ENCODE measurements at places on chromosomes 1 and 21.

DNA sequence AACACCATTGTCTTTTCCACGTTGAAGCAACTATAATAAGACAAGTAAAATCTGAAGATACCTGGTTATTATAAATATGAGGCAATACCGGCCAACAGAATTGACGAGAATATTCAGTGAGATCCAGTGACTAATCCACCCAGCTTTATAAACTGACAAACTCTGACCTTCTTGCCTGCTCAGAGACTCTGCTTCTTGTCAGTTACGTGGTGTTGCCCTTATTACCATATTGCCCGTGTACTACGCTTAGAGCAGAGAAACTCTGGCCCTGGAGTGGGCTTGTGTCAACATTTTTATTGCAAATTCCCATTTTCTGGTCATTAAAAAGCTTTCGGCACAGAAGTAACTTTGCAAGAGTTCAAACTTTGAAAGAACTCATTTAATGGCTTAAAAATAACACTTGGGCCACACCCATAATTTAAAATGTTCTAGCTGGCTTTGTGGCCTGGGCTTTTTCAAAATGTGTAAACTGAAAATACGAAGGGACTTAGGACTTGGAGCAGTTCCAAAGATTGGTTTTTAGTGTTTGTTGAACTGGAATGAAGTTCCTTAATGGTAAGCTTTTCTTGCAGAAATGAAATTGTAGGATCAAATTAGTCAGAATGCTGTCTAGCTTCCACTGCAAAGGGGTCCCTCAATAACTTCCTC lies 266.2 kb downstream of the LMO4 start:
- H3K36me3 ChIP-seq: no peaks in the 10 kb centered on the region
- DNase-seq: peak; percentile 34
- H3K4me1 ChIP-seq: peaks cover 27% of the 10 kb centered on the region
- no peak overlapping the region for H3K4me3 ChIP-seq
- H3K27ac ChIP-seq: peak overlapping the region; percentile 37

- H3K27ac ChIP-seq: peak overlapping the region; percentile 94
- H3K36me3 ChIP-seq: peaks cover 13% of the 10 kb centered on the region
- H3K27me3 ChIP-seq: no peaks in the 10 kb centered on the region
- peaks cover 49% of the 10 kb centered on the region for H3K4me1 ChIP-seq
- no peak overlapping the region for H3K4me3 ChIP-seq
These were observed 1.7 kb upstream of the ADAMTS4 start for GRCh38 chr1:161200421-161200991.

DNA sequence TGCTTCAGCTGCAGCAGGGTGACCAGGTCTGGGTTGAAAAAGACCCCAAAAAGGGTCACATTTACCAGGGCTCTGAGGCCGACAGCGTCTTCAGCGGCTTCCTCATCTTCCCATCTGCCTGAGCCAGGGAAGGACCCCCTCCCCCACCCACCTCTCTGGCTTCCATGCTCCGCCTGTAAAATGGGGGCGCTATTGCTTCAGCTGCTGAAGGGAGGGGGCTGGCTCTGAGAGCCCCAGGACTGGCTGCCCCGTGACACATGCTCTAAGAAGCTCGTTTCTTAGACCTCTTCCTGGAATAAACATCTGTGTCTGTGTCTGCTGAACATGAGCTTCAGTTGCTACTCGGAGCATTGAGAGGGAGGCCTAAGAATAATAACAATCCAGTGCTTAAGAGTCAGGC lies 2.9 kb downstream of the C1QA start:
- no peaks in the 10 kb centered on the region for H3K27me3 ChIP-seq
- peaks cover 4% of the 10 kb centered on the region for H3K4me1 ChIP-seq
- no peak overlapping the region for H3K4me3 ChIP-seq
- H3K36me3 ChIP-seq: no peaks in the 10 kb centered on the region
- H3K27ac ChIP-seq: no peak overlapping the region
- DNase-seq: no peak

- no peak for DNase-seq
- peaks cover 54% of the 10 kb centered on the region for H3K4me1 ChIP-seq
- no peaks in the 10 kb centered on the region for H3K36me3 ChIP-seq
- H3K27me3 ChIP-seq: no peaks in the 10 kb centered on the region
These were observed 2.9 kb downstream of the FABP3 start for GRCh38 chr1:31370021-31370420.

DNA sequence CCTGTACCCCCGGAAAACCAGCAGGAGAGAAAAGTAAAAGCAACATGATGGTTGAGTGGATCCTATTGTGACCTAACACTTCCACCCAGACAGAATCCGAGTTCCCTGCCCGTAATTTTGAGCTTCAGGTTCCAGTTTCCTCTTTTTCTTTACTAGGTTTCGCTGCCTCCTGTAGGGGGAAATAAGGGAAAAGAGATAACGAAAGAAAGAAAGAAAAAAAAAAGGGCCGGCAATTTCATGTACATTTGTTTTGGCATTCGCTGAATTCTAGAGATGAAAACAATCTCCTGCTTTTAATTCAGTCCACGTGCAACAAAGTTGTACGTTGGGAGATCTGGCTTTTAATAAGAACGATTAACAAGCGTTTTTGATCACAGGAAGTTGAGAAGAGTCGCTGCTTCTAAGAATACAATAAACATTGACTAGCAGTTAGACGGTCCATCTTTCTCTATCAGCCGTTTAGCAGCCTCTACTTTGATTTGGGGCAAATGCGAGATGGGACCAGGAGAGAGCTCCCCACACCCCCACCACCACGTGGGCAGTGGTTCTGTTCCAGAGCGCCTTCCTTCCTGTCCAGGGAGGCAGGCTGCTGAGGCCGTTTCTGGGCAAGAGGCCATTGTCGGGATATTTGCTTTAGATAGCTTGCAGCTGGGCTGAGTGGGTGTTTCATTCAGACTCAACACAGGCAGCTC lies 155.9 kb upstream of the RUNX1 start:
- H3K27me3 ChIP-seq: no peaks in the 10 kb centered on the region
- H3K36me3 ChIP-seq: no peaks in the 10 kb centered on the region
- no peak overlapping the region for H3K4me3 ChIP-seq
- H3K27ac ChIP-seq: peak overlapping the region; percentile 8

DNA sequence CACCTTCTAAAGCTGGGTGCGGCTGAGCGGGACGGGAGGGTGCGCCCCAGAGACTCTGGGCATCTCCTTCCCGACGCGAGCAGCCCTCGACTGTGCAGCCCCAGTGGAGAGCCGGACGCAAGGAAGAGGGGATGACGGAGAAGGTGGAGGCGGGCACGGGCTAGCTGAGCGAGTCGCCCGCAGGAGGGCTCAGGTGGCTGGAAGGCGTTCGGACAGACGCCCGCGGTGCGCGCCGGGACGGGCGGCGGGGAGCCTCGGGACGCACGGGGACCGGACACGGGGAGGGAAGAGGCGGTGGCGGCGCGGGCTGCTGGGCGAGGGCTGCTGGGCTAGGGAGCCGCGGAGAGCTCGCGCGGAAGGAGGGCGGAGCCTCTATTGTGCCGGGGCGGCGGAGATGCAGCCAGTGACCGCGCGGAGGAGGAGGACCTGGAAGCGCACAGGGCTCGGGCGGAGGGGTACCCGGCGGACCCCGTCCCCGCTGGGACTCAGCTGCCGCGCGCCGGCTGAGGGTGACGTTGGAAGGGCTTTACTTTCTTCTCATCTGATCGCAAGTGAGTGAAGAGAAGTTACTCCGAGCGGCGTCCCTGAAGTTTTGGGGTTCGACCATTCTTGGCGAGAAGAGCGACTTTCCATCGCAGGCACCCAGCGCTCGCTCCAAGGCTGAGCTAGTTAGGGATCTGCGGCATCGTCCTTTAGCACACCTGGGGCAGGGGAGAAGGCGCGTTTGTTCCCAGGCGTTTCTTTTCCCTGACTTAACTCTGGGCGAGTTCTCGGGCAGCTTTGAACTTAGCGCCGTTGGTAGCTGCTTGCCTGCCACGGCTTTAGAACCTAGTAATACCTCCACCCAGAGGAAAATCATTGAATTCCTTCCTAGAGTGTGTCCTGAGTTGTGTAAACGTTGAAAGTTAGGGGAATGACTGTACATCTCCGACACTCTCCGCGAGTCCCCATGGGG lies at the start of gene OLFML2B:
Gene OLFML2B (minus strand): TSS at position 323 of the 955 bp plus-strand sequence. CDS start 439 bp downstream, outside the sequence.
- no peaks in the 10 kb centered on the region for H3K36me3 ChIP-seq
- H3K4me3 ChIP-seq: peak within 1 kb of the TSS; percentile 25
- peak; percentile 50 for DNase-seq
- no peaks in the 10 kb centered on the region for H3K4me1 ChIP-seq
- peak within 1 kb of the TSS; percentile 54 for H3K27ac ChIP-seq

DNA sequence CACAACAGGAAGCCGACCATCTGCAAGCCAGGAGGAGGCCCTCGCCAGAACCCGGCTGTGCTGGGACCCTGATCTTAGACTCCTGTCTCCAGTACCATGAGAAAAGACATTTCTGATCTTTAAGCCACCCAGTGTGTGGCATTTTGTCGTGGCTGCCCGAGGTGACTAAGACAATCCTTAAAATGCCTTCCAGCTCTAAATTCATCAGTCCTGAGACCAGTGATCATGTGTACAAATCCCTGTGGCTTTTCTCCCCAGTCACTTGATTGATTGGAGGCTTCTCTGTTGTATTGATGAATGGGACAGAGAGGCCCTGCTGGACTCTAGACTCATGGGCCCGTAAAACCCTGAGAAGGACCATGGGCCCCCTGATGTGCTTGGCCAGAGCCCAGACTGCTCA lies 36.1 kb downstream of the B3GALT5 start:
- DNase-seq: no peak
- H3K27ac ChIP-seq: no peak overlapping the region
- no peaks in the 10 kb centered on the region for H3K27me3 ChIP-seq
- H3K4me1 ChIP-seq: peaks cover 18% of the 10 kb centered on the region

DNA sequence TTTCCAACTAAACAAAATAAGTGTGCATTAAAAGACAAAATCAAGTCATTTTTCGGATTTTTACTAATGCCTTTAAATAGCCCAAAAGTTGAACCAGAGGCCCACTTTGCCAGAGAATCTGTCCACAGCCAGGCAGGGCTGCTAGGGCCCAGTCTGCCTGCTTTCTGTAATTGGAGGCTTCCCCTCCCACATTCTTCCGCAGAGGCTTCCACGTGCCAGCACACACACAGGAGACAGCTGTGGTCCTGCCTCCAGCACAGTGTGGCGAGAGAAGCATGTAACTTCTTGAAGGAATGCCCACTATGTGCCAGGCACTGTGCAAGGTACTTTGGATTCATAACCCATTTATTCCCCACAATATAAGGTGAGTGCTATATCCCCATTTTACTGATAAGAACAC lies 11.3 kb upstream of the PDZK1IP1 start:
- H3K4me1 ChIP-seq: no peaks in the 10 kb centered on the region
- H3K27ac ChIP-seq: no peak overlapping the region
- H3K27me3 ChIP-seq: no peaks in the 10 kb centered on the region

- no peaks in the 10 kb centered on the region for H3K4me1 ChIP-seq
- H3K36me3 ChIP-seq: no peaks in the 10 kb centered on the region
- H3K27ac ChIP-seq: no peak overlapping the region
- H3K27me3 ChIP-seq: no peaks in the 10 kb centered on the region
- no peak for DNase-seq
- H3K4me3 ChIP-seq: no peak overlapping the region
These were observed 41.9 kb upstream of the EPS8L3 start for GRCh38 chr1:109805486-109806165.

- no peak overlapping the region for H3K27ac ChIP-seq
- H3K4me3 ChIP-seq: no peak overlapping the region
- no peaks in the 10 kb centered on the region for H3K27me3 ChIP-seq
- no peaks in the 10 kb centered on the region for H3K36me3 ChIP-seq
- no peaks in the 10 kb centered on the region for H3K4me1 ChIP-seq
These were observed 240.6 kb downstream of the BRINP2 start for GRCh38 chr1:177411381-177411780.

DNA sequence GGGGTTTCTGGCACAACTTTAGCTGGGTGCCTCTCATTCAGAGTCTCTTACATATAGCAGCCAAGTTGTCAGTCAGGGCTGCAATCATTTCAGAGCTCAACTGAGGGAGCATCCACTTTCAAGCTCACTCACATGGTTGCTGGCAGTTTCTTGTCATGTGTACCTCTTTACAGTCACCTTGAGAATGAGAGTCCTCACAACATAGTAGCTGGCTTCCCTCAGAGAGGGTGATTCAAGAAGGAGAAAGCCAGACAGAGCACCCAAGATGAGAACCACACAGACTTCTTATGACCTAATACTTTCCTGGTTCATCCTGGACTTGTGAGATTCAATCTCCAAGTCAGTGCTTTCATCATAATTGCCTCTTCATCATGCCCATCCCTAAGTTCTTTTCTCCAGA lies 57.2 kb downstream of the DPT start:
- H3K4me3 ChIP-seq: no peak overlapping the region
- H3K27me3 ChIP-seq: no peaks in the 10 kb centered on the region

DNA sequence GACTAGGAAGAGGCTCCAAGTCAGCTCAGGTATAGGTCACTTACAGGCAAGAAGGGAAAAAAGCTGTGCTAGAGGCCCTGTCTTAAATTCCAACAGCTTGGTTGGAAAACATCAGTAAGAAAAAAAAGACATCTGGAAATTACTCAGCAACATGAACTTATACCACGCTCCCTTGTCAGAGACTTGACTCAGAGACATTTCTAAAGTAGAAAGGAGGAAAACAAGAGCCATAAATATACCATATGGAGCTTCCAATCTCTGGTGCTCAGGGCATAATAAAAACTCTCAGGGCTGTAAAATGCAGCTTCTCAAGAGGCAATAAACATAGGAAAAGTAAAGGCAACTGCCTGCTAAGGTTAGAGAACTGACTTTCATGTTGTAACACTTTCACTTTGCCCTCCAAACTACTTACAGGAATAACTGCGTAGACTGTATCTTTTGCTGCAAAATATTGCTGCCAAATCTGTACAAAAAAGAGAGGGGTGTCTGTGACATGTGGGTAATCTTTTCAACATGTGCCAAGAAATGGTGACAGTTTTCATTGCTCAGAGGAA lies 14.7 kb downstream of the ATPAF1 start:
- H3K36me3 ChIP-seq: peaks cover 31% of the 10 kb centered on the region
- no peaks in the 10 kb centered on the region for H3K27me3 ChIP-seq
- H3K4me3 ChIP-seq: no peak overlapping the region

DNA sequence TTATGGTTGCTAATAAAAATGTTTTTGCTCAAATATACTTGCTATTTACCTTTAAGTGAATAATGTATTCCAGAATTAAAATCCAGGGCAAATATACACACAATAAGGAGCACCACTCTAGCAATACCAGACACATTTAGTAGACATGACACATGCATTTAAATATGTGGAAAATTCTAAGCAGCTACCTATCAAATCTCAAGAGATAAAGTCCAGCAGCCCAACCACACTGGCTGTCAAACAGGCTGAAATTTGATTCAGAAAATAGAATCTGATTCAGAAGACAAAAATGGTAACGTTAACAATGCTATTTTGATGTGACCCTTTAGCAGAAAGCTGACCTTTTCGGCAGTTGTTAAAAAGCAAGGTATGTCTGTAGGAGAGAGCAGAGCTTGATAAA lies 42.3 kb downstream of the PLEKHO1 start:
- H3K4me3 ChIP-seq: no peak overlapping the region
- no peak for DNase-seq
- no peak overlapping the region for H3K27ac ChIP-seq
- no peaks in the 10 kb centered on the region for H3K4me1 ChIP-seq
- H3K27me3 ChIP-seq: no peaks in the 10 kb centered on the region

DNA sequence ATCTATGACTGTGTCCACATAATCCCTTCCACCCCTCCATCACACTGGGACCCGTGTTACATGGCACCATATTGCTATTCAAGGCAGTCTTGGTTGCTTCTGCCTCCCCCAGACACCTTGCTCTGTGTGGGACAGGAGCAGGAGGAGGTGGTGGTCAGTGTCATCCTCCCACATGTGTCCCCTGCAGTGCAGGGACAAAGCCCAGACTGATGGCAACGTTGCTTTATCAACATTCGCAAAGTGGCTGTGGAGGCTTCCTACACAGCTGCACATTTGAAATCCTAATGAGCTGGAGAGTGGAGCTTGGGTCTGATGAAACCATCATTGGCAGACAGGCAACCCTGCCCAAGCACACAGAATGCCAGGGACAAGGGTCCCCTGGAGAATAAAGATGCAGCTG lies 26.2 kb downstream of the TRIM67 start:
- DNase-seq: no peak
- H3K36me3 ChIP-seq: no peaks in the 10 kb centered on the region

Data from thyroid gland (tissue), 4 donors.